ENCODE measurements at places on chromosomes 4 and X.

- DNase-seq: no peak
Observed at GRCh38 chrX:133594156-133594555, 178.9 kb upstream of the GPC4 start.

DNA sequence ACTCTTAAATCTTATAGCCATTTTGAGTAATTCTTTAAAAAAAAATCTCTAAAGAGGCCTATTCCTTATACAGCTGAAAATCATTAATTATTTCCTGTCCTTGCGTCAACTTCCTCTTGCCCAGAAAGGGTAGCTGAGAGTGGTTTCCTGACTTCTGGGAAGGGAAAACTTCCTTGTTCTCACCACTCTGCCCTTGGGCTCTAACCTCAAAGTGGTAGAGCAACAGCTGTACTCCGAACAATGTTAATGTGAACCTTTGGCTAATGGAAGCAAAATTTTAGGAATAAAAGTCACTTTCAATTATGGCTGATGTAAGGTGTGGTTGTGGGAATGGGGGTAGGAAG, 15.3 kb downstream of the KLHL2 start:
- no peak for DNase-seq

DNA sequence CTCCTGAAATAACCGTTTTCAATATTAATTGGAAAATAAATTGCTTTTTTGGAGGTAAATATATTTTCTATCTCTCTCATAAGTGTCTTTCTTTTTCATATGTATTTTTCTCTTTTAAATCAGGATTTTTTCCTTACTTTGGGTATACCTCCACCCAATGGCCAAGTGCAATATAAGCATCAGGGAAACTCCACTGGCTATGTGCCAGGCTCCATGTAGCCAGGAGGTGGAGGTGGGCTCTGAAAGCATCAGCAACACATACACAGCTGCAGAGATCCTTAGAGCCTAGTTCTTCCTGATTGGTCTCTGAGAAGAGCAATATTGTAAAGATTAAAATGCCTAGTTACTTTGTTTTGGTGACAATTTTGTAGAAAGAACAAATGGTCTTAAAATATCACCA, 3.4 kb downstream of the GABRA2 start:
- DNase-seq: no peak

DNA sequence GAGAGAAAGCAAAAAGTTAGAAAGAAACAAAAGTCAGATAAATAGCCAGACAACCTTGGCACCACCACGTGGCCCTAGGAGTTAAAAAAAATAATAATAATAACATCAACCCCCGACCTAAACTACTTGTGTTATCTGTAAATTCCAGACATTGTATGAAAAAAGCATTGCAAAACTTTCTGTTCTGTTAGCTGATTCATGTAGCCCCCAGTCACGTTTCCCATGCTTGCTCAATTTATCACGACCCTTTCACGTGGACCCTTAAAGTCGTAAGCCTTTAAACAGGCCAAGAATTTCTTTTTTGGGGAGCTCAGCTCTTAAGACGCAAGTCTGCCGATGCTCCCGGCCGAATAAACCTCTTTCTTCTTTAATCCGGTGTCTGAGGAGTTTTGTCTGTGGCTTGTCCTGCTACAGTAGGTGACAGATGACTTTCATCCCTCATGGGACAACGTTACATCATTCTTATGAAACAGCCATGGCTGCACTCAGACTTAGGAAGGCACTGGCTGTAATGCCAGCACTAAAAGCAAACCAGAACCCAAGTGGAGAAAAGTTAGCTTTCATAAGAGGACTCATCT, 520 bp downstream of the ACOX3 start:
- DNase-seq: no peak

DNA sequence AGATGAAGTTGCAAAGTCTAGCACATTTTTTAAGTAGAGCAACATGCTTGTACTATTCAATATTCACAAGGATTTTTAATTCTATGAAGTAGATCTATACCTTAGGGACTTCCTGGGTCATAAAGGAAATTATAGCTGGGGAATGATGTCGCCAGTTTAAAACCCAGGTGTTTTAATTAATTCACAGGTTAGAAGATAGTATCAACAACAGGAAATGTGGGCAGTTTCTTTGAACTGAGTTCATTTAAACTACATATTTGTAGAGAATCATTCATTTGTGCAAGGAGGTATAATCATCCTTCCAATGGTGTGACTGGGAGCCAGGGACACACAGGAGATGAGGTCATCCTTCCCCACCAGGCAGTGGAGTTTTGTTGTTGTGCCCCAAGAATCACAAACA, 181.3 kb upstream of the KLF3 start:
- DNase-seq: no peak

DNA sequence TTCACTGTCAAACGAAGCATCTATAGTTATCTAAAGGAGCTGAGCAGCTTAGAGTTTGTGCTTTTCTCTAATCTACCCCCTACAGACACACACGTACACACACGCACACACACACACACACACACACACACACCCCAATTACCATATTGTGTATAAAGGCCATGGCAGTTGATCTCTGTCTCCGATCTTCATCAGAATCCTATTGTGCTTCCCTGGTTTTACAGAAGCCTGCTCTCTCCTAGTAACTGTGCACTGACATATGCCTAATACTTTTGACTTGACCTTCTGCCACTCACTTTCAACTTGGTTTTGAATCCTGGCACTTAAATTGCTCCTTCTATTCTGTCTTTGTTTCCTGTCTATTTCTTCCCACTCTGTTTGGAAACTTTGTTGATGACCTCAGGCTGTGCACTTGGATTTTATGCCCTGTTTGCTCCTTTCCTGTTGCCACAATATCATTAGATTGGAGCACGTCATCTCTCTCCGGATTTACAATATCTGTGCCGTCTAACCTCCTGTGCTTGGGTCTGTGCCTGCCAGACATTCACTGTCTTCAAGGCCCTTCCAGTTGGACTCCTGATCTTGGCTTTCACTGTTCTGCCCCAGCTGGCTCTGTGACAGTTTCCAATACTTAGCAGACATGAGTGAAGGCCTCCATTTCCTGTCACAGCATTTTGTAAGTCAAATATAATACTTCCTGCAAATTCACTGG, 928.1 kb downstream of the FAT4 start:
- DNase-seq: no peak

GRCh38 chrX:148940411-148940996, 440.1 kb downstream of the AFF2 start:
- DNase-seq: no peak

DNA sequence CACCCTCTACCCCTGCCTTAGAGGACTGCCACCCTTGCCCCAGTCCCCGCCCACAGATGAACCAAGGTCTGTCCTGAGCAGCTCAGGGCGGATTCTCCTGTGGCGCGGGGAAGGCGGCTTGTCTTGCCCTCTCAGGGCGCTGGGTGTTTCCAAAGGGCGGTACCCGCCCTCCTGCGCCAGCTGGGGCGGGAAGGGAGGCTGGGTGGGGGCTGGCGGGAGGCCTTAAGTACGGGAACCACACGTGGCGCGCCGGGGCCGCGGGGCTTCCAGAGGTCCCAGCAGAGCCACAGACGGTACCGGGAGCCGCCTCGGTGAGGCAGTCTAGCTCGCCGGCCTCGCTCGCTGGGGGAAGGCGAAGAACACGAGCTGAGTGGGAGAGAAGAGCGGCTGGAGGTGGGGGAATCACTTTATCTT, 361.1 kb downstream of the MID1IP1 start:
- DNase-seq: peak; percentile 53

DNA sequence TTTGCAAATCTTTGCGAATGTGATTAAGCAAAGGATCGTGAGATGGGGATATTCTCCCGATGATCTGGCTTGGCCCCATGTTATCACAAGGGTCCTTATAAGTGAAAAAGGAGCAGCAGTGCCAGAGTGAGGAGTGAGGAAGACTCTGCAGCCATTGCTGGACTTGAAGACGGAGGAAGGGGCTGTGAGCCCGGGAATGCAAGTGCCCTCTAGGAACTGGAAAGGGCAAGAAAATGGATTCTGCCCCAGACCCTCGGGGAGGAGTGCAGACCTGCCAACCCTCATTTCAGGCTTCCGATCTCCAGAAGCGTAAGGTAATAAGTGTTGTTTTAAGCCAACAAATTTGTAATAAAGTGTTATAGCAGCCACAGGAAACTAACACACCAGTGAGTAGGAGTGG, 76.3 kb downstream of the EVC start:
- no peak for DNase-seq

DNA sequence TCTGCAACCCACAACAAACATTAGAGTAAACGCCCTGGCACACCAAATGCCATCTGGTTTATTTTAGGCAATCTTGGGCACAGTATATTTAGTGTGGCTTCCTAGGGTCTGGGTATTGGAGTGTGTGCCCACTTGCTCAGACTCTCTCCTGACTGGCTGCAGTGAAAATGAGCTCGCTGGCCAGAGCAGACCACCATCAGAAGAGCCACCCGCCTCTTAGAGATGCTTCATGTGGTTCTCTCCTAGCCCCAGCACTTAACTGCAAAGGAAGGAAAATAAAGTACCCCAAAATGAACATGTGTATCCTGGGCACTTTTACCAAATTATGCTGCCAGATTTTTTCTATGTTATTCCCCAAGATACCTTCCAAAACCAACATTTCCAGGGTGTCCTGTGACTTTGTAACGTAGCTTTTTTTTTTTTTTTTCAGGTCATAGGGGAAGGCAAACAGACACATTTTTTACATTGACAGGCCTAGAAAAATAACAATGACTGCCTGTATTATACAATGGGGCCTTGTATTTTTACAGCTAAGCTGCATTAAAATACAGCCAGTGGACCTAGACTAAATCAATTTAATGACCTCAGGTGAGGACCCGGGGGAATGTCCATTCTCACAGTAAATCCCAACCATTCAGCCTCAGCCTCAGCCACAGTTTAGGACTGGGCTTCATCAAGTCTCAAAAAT, 193.7 kb downstream of the RASL11B start:
- DNase-seq: no peak

- DNase-seq: no peak
Observed at GRCh38 chr4:74108457-74109115, 9.6 kb upstream of the CXCL2 start.

DNA sequence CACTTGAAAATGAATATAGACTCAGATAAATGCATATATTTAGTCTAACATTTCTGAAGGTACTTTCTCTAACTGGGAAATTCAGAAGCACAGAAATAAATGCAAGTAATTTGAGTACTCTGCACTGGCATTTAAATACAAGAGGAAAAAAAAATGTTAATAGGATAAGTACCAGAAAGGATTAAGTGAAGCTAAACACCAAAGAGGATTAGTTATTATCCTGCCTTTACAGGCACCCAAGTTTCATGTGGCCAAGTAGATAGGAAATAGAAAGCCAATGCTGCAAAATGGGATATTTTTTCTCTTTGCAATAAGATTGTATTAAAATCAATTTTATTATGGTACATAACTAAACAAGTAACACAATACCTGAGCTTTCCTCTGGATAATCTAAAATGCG, 762.5 kb downstream of the PCDH7 start:
- DNase-seq: no peak

DNA sequence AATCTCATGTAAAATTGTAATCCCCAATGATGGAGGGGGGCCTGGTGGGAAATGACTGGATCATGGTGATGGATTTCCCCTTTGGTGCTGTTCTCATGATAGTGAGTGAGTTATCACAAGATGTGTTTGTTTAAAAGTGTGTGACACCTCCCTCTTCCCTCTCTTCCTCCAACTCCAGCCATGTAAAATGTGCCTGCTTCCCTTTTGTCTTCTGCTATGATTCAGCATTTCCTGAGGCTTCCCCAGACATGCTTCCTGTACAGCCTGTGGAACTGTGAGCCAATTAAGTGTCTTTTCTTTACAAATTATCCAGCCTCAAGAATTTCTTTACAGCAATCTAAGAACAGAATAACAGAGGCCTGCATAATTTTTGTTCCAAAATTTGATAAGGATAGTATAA, 85.2 kb downstream of the ANAPC10 start:
- DNase-seq: no peak

- peak; percentile 30 for DNase-seq
Observed at GRCh38 chr4:20395160-20395773, 143.6 kb downstream of the SLIT2 start.

DNA sequence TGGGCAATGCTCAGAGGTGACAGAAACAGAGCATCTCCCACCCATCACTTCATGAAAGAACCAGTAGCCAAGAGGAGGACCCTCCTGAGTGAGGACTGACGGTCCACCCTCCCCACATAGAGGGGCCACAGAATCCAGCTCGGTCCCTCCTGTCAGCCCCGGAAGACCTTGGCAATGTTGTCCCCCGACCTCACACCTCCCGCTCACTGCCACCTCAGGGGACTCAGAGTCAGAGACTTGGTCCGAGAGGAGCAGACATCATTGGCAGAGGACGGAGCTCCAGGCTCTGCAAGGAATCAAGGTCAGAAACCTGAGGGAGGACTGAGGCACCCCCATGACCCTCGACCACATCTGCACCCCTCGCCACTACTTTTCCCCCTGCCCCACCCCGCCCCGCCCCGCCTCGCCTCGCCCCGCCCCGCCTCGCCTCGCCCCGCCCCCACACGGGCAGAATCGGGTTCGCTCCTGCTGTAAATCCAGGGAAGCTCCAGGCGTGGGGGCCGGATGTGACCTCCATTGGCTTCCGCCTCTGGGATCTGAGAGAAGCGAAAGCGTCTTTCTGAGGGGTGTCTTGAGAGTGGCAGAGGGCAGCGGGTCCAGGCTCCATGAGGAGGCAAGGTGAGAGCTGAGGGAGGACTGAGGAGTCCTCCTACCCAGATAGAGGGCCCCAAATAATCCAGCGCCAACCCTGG, at the start of gene MAGEA11:
Gene MAGEA11 (plus strand): TSS at position 516 of the 692 bp plus-strand sequence. CDS start 1,100 bp downstream, outside the sequence.
- no peak for DNase-seq

- DNase-seq: no peak
Observed at GRCh38 chr4:149768477-149768876, 47.2 kb downstream of the IQCM start.

- DNase-seq: peak; percentile 65
Observed at GRCh38 chr4:82044141-82044993, 329.4 kb downstream of the HNRNPD start.

- DNase-seq: no peak
Observed at GRCh38 chr4:48762408-48762807, 17.7 kb downstream of the FRYL start.

GRCh38 chrX:42129022-42129940, 205.9 kb upstream of the CASK start:
- no peak for DNase-seq

- DNase-seq: no peak
Observed at GRCh38 chr4:157196046-157196445, 24.5 kb upstream of the GRIA2 start.

DNA sequence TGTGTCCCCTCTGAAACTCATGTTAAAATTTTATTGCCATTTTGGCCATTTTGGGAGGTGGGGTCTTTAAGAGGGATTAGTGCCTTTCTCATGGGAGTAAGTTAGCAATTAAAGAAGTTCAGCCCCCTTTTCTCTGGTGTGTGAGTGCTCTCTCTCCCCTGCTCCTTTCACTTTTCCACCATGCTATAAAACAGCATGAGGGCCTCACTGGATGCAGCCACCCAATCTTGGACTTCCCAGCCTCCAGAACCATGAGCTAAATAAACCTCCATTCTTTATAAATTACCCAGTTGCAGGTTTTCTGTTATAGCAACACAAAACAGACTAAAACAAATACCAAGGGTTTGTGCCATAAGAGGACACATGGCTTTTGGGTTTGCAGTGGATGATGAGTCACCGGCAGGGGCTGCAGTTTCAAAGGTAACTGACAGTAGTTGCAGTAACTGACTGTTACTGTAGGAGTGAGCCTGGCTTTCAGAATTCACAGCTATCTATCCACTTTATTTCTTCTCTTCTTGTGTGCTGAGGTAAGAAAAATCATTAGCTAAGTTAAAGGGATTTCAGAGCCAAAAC, 121.5 kb downstream of the PPEF1 start:
- DNase-seq: no peak

GRCh38 chrX:65690057-65690855, 22.8 kb downstream of the MSN start:
- DNase-seq: no peak
